ENCODE measurements at places on chromosomes 3 and 15. TPM values are rescaled to one million over a fixed set of nuclear protein-coding genes. Genes with fewer than 3 reads are reported as not detected.

DNA sequence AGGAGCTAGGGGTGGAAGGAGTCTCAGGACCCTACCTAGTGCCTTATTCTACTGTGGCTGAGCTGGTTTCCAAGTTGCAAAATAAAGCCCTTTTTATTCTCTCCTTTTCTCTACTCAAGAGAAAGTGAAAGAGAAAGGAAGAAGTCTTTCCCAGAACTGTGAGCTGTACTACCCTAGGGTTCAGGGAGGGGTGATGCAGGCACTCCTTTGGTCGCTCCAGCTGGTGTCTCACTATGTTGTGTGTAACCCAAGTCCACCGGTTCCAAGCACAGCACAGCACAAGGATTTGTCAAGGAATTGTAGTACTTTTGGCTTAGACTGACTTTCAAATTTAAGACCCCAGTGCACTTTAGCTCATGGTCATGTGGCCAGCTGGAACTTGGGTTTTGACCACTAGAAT, 1721.7 kb downstream of the OTOL1 start:
- DNase-seq, result no peak

- DNase-seq, result peak; percentile 46
These were observed 118.0 kb upstream of the C3orf80 start for GRCh38 chr3:160106905-160107861.

- DNase-seq, result peak; percentile 17
These were observed 71.3 kb upstream of the CTXND1 start for GRCh38 chr15:80323285-80323684.

DNA sequence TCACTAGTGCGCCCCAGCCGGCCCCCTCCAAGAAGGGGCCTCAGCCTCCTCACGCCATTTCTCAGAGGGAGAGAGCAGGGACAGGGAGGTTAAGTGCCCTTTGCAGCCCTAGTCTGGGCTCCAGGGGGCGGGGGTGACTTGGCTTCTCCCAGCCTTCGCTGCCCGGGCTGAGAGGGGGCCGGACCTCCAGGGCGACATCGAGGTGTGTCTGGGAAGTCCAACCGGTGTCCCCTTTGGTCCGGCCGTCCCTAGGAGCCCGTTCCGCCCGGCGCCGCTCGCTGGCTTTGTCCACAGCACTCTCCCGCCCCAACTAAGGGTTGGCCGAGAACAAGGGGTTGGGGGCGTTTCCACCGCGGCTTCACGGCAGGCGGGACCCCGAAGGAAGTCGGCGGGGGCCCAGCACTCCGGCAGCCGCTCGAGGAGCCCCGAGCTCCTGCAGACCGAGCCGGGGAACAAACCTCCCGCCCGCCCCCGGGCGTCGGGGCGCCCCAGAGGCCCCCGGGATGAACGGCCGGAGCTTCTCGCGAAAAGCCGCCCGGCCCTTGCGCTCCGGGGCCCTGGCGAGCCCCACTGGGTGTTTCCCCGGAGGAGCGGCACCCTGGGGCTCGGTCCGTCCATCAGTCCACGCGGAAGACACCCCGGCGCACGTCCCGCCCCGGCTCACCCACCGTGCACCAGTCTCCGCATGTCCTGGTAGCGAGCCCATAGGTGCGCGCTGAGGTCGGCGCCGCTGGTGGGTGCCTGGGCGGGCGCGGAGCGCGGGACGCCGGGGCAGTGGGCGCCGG, 627 bp downstream of the NT5DC2 start:
- peak; percentile 13 for DNase-seq

DNA sequence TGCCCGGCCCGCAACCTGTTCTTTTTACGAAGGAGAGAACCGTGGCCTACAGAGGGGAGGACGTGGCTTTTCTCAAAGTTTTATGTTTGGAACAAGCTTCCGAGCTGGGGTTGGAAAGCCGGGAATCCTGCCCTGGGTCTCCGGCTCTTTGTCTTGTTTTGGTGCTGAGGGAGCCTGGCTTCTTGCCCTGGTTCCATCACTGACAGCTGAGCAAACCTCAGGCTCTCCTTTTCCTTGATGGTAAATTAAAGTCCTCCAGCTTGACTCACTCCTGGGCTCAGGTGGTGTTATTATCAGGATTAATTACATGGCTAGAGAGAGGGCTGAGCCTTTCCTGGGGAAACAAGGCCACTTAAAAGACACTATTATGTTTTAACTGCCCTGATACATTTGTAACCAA, 289.5 kb upstream of the RGMA start:
- no peak for DNase-seq

SMCO1 gene
- total RNA-seq, result not detected
